SK-MEL-5 (cell line): ENCODE measurements at places on chromosomes 4 and X. TPM values are rescaled to one million over a fixed set of nuclear protein-coding genes. Genes with fewer than 3 reads are reported as not detected.
A peak's percentile ranks its signal among the peaks of the same experiment; 100 is the strongest.

Gene PLAC1
- 1.6 and 1.7 TPM in 2 replicates for total RNA-seq

GRCh38 chrX:109859651-109860050, 126.6 kb upstream of the ACSL4 start:
- DNase-seq, result no peak

Gene HTN1
- 108 and 127 TPM in 2 replicates for total RNA-seq

DNA sequence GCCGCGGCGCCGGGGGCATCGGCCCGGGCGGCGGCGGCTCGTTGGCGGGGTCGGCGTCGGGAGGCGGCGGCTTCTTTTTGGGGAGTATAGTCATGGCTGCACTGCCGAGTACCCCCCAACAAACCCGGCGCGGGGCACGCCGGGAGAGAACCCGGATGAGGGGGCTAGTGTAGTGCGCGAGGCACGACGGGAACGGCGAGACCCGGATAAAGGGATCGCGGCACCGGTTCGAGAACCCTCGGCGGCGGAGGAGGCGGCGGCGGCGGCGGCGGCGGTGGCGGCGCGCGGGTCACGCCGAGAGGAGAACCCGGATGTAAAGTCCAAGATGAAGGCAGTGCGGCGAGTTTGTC, at the start of gene OTUD5:
Gene OTUD5, minus strand, starts transcription at position 131 of the 350 bp plus-strand sequence. Its CDS starts 37 bp downstream, at position 94.
- DNase-seq, result no peak

DNA sequence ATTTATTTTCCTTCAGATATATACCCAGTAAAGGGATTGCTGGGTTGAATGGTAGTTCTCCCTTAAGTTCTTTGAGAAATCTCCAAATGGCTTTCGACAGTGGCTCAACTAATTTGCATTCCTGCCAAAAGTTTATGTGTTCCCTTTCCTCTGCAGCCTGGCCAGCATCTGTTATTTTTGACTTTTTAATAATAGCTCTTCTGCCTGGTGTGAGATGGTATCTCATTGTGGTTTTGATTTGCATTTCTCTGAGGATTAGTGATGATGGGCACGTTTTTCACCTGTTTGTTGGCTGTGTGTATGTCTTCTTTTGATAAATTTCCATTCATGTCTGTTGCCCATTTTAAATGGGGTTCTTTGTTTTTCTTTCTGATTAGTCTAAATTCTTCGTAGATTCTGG, 375.2 kb downstream of the UBE2NL start:
- no peak for DNase-seq

- no peak for DNase-seq
These were observed 44.2 kb downstream of the MID1 start for GRCh38 chrX:10576186-10576585.

- DNase-seq, result peak; percentile 50
These were observed 22.5 kb upstream of the JAKMIP1 start for GRCh38 chr4:6222761-6223292.

DNA sequence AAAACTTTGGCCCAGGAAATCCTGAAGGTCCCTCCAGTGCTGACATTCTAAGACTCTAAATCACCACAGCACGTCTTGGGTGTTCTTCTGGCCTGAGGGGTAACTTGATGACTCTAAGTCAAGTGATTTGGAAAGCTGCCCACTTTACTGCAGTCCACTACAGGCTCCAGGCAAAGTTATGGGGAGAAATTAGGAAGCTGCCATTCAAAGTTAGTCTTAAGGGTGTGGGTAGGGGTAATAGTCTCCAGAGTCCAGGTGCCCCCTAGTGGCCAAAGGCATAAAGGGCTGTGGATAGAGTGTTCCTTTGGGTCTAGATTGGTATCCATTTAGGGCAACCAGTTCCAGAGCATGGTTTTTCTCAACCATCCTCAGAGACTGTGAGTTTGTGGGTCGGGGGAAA, 38.7 kb upstream of the SLC16A2 start:
- peak; percentile 86 for DNase-seq

Gene ZCCHC12
- not detected in 2 replicates for total RNA-seq

Gene BCAP31
- 363 and 424 TPM in 2 replicates for total RNA-seq

DNA sequence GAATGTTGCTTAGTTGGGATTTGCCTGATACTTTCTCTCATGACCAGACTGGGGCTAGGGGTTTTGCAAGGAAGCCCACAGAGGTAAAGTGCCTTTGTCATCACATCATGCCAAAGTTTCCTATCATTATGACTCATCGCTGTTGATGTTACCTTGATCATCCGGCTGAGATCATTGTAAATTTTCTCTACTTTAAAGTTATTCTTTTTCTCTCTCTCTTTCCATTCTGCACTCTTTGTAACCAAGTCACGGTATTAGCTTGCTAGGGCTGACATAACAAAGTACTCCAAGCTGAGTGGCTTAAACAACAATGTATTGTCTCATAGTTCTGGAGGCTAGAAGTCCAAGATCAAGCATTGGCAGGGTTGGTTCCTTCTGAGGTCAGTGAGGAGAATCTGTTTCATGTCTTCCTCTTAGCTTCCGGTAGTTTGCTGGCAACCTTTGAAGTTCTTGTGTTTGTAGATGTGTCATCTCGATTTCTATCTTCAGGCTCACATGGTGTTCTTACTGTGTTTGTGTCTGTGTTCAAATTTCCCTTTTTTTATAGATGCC, 113.0 kb downstream of the DTHD1 start:
- no peak for DNase-seq

DNA sequence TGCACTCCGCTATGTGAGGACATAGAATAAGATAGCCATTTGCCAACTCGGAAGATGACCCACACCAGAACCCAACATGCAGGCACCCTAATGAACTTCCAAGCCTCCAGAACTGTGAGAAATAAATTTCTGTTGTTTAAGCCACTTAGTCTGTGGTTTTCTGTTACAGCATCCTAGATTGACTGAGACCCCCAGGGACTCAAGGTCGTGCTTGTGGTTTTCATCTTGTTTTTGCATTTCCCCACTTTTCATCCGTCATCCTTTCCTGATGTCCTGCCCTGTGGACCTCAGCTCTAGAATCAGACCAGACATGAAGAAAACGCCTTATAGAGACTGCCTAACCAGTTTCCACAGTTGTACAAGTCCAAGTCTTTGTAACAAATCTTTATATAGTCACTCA, 54.4 kb downstream of the MCUB start:
- no peak for DNase-seq

DNA sequence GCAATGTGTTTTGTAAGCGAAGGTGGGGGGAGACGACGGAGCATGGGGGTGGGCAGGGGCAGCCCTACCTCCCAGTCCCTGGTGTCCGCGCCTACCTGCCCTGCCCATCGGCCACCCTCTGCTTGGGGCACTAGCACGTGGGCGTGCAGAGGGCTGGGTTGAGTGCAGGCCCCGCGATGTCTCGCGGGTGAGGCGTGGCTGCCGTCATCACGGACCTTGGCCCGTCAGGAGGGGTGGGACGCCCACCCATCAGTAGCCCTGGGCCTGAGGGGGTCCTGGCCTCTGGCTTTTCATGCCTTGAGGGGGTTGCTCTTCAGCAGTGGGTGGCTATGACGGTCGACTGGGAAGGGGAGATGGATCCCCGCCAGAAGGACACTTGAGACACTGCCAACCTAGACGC, 36.1 kb upstream of the GEMIN8 start:
- no peak for DNase-seq

- no peak for DNase-seq
These were observed 18.0 kb downstream of the TBC1D9 start for GRCh38 chr4:140738139-140738538.

Gene WAS
- 0.42 TPM in 1 of 2 replicates, not detected in the other for total RNA-seq

DNA sequence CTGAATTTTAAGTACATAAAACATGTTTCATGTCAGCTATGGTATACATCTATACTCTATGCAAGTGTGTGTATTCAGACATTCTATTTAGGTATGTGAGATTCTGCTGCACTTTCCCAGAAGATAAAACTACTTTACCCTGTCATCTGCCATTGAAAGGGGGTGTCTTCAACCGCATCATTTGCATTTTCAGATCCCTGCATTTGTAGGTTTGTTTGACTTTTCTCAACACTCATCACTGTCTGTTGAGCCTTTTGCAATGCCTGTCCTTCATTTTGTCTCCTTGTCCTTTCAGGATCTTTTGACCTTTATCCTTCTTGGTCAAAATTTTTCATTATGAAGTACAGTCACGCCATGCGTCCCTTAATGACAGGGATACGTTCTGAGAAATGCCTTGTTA, 103.5 kb downstream of the TMA16 start:
- no peak for DNase-seq

DNA sequence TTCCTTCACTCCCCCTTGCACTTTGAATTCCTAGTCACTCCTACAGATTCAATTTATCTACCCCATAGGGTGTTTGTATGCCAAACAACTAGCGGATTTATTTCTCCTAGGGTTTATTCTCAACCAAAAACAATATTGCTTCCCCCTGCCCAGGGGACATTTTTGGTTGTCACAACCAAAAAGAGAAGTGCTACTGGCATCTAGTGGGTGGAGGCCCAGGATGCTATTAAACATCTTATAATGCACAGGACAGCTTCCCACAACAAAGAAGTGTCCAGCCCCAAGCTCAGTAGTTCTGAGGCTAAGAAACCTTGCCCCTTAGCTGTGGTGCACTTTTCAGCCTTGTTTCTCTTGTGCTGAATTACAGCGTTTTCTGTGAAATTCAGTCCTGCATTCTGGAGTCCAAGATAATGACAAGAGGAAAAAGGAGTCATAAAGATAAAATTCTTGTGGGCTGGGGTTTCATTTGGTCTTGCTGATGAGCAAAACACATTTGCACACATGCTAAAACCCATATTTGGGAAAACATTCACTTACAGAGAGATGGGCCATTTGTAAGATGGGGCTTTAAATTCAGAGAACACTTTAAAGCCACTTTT, 11.2 kb upstream of the SYTL4 start:
- no peak for DNase-seq

GRCh38 chrX:148700021-148700420, 199.6 kb downstream of the AFF2 start:
- no peak for DNase-seq

GRCh38 chrX:41868392-41868977, 54.9 kb downstream of the CASK start:
- DNase-seq, result no peak

- no peak for DNase-seq
These were observed 23.3 kb downstream of the MAML3 start for GRCh38 chr4:140130677-140131076.

DNA sequence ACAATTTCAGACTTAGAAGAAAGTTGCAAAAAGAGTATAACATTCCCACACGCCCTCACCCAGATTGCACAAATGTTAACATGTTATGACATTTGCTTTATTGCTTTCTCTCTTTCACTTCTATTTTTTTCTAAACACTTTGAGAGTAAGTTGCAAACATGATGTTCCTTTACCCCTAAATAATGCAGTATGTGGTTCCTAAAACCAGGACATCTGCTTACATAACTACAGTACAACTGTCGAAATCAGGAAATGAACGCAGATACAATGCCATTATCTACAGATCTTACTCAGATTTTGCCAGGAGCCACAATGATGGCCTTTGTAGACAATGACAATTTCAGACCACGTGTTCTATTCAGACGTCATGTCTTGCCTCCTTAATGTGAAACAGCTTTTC, 22.4 kb downstream of the SH3TC1 start:
- DNase-seq, result peak; percentile 95

Gene FRMPD4
- not detected in 2 replicates for total RNA-seq

Gene EXOC1
- total RNA-seq, result 41.8 and 43.5 TPM in 2 replicates

DNA sequence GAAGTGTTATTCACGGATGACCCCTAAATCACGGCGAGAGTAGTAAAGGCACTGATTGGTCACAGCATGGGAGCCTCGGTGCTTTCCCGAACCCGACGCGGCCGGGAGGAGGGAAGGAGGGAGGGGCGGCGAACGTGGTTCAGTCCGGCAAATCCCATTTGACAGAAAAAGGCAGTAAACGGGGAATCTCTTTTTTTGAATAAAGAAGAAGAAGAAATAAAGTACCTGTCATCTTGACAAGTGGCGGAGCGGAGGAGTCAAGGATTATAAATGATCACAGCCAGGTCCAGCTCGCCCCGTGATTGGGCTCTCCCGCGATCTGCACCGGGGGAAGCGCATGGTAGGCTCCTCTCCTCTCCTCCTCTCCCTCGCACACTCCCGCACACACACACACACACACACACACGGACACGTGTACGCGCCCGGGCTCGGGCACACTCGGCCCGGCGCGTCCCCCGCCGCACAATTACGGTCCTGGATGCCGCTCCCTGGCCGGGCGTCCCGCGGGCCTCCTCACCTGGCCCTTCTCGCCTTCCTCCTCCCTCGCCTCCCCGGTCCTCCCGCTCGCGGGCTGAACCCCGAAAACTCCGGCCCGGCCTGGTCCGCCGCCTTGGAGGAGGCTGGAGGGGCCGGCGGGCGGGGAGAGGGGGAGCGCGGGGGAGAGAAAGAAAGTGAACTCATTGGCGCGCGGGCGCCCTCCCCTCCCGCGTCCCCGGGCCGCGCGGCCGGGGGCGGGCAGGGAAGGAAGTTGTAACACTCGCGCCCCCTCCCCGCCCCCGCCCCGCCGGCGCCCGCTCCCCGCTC, 99.2 kb upstream of the TENM3 start:
- peak; percentile 66 for DNase-seq

- peak; percentile 3 for DNase-seq
These were observed 3.9 kb upstream of the FAAH2 start for GRCh38 chrX:57282568-57282967.

DNA sequence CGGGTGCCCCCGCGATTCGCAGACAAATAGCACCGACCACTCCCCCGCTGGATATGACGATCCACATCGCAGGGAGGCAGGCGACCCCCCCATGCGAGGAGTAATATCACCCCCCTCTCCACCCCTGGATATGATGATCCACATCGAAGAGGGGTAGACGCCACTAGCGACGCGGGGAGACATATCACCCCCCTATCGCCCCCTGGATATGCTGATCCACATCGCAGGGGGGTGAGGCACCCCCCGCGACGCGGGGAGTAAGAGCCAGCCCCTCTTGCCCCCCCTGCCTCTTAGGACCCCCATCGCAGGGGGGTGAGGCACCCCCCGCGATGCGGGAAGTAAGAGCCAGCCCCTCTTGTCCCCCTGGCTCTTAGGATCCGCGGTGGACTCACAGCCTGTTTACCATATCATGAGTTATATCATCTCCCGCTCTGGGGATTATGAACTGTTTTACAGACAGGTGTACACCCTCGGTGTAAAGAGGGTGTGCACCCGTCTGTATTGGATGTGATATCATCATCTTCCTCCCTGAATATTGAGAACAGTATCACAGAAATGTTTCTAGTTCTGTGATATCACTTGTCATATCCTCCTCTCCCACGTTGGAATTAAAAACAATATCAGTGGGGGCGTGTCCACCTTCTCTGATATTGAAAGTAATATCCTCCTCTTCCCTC, 22.7 kb upstream of the DRD5 start:
- no peak for DNase-seq

GRCh38 chr4:106587558-106587957, 219.0 kb upstream of the GIMD1 start:
- no peak for DNase-seq

DNA sequence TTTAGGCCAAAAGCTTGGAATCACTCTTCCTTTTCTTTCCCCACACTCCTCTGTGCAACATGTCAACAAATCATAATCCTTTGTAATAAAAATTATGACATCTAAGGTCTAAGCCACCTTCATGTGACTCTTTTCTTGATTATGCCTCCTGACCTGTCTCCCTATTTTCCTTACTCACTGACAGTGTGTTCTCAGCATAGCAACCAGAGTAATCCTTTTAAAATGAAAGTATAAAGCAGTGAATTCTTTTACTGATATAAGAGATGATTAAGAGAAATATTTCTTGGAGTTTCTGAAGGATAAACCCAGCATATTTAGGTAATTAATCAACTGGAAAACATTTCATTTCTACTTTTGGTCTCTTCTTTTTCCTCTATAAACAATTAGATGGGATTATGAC, 44.7 kb downstream of the USO1 start:
- no peak for DNase-seq

Gene TCEAL7
- total RNA-seq, result not detected in 2 replicates
